ENCODE measurements at places on chromosomes 3 and 15.

DNA sequence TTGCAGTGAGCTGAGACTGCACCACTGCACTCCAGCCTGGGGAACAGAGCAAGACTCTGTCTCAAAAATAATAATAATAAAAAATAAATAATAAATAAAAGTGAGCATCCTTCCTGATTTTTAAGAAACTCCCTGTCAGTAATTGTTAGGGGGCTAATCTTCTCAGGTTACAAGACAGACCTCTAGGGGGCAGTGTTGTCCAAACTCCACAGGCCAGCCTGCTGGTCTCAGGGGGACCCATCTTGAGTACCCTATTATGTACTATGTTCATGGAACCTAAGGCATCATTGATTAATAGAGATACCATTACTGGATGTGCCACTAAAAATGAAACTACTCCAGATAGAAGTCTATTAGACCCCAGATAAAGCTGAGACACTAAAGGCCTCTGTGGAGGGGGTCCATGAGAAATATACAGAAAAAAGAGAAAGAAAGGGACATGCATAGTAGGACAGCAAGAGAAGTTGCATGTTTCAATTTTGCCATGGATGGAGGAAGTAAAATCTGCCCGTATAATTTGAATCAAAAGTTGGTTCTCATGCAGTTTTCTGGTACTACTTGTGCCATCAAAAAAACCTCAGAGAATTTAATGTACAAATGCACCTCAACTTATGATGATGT lies 85.5 kb upstream of the CDV3 start:
- peak; percentile 49 for DNase-seq

- DNase-seq, result no peak
Observed at GRCh38 chr3:123637131-123637530, 52.3 kb upstream of the HACD2 start.

GRCh38 chr3:46314517-46314916 lies 39.4 kb upstream of the CCR2 start:
- no peak for DNase-seq

- DNase-seq, result no peak
Observed at GRCh38 chr3:137039570-137039969, 81.8 kb downstream of the IL20RB start.

GRCh38 chr3:188489639-188490405 lies 335.9 kb downstream of the LPP start:
- DNase-seq, result no peak

Measured in effector CD4-positive, alpha-beta T cell (primary cell).